GM12865 (cell line): ENCODE measurements at places on chromosomes 6 and 20.

DNA sequence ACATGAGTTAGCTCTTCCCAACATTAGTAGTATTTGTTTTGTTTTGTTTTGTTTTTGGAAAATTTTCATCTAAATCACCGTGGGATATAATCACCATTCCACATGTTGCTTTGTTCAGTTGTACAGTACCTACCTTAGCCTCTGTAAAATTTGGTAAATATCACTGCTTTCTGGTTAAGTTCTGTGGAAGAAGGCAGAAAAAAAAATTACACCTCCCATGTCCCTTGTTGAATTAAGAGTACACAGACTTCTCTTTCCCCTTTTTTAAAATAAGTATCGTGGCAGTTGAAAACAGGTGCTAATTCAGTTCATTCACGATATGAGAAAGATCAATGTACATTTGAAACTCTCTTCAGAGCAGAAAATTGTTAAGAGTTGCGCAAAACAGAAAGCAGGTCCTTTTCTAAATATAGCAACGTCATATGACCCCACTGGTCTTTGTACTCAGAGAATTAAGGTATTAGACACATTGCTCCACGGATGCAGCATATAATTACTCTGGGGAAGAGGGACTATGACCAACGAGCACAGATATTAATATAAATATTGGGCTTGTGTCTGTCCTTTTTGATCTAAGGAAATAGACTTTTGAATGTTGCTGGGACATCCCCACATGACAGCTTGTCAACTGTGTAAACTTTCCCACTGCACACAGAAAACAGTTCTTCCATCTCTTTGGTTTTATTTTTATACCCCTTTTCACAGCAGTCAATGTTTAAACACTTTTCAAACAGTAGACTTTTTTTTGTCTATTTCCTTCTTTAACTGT lies 58.6 kb upstream of the ZNF217 start:
- DNase-seq: peak; percentile 91

GRCh38 chr6:2749969-2750600 lies 637 bp downstream of the MYLK4 start:
- peak; percentile 63 for DNase-seq

DNA sequence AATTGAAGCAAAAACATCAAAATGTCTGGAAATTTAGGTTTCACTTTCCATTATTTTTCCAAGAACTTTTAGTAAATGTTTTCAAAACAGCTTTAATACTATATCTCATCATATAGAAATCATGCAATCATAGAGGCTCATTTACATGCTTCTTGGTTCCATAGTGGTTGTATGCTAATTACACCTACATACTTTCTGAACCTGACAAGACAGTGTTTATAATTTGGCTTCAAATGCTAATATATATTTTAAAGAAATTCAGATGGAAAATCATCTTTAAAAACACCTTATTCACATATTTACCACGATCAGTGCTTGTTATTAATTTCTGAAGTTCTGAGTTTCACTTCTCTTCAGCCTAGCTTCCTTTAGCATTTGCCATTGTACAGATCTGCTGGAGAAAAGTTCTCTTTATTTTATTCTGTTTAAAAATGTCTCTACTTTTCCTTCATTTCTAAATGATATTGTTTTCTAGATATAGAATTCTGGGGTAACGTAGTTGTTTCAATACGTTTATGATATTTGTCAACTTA lies 89.9 kb downstream of the PLCB1 start:
- no peak for DNase-seq

GRCh38 chr6:16576451-16577368 lies 184.6 kb downstream of the ATXN1 start:
- DNase-seq: peak; percentile 52

- no peak for DNase-seq
These were observed 49.6 kb upstream of the SNAP91 start for GRCh38 chr6:83758533-83758932.
